ENCODE measurements at places on chromosomes 16 and 17. TPM values are rescaled to one million over a fixed set of nuclear protein-coding genes. Genes with fewer than 3 reads are reported as not detected.

The CA10 gene
- polyA plus RNA-seq: 0.80 TPM

The SEPTIN12 gene
- polyA plus RNA-seq: not detected

The RAMP2 gene
- 0.19 TPM for polyA plus RNA-seq

The CACNG1 gene
- not detected for polyA plus RNA-seq

Data from keratinocyte (primary cell).